ENCODE measurements at places on chromosomes 2 and 18.

DNA sequence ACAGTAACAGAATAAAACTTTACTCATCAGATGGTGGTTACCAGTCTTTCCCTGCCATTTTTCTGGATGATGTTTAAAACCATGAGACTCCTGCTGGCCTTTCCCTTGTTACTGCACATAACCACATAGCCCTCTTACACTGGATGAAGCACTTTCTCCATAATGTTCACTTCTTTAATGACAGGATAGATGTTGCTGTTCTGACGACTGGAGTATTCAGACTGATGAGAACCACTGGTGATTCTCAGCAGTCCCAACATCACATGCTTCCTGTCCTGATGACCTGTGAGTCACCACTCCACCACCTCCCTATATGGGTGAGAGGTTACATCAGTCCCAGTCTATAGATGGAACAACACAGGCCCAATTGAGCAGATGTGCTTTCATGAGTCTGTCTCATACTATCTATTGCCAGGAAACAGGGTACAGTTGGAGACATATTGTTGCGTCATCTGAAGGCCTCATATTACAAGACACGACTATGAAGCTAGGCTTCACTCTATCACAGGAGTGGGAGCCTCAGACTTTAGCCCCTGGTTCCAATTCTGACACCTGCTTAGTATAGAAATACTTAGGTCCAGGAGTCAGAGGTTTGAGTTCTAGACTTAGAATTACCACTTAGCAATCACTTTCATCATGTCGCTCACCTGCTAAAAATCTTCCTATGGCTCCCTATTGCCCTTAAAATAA is 145.7 kb upstream of the KLF7 start:
- DNase-seq = no peak

GRCh38 chr2:145692971-145693478 is 1173.1 kb upstream of the ZEB2 start:
- DNase-seq = no peak

GRCh38 chr2:8489751-8490150 is 192.1 kb upstream of the ID2 start:
- DNase-seq = no peak

DNA sequence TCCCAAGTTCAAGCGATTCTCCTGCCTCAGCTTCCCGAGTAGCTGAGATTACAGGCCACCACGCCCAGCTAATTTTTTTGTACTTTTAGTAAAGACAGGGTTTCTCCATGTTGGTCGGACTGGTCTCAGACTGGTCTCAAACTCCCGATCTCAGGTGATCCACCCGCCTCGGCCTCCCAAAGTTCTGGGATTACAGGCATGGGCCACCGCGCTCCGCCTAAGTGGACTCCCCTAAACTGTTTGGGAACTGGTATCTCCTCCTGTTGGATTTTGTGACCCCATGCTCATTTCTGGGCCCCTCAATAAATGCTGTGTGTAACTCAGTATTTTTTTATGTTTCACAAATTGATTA is 5.2 kb downstream of the SCTR start:
- no peak for DNase-seq

DNA sequence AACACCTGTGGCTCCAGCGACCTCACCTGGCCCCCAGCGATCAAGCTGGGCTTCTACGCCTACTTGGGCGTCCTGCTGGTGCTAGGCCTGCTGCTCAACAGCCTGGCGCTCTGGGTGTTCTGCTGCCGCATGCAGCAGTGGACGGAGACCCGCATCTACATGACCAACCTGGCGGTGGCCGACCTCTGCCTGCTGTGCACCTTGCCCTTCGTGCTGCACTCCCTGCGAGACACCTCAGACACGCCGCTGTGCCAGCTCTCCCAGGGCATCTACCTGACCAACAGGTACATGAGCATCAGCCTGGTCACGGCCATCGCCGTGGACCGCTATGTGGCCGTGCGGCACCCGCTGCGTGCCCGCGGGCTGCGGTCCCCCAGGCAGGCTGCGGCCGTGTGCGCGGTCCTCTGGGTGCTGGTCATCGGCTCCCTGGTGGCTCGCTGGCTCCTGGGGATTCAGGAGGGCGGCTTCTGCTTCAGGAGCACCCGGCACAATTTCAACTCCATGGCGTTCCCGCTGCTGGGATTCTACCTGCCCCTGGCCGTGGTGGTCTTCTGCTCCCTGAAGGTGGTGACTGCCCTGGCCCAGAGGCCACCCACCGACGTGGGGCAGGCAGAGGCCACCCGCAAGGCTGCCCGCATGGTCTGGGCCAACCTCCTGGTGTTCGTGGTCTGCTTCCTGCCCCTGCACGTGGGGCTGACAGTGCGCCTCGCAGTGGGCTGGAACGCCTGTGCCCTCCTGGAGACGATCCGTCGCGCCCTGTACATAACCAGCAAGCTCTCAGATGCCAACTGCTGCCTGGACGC is 4.9 kb downstream of the GPR35 start:
- DNase-seq = no peak

DNA sequence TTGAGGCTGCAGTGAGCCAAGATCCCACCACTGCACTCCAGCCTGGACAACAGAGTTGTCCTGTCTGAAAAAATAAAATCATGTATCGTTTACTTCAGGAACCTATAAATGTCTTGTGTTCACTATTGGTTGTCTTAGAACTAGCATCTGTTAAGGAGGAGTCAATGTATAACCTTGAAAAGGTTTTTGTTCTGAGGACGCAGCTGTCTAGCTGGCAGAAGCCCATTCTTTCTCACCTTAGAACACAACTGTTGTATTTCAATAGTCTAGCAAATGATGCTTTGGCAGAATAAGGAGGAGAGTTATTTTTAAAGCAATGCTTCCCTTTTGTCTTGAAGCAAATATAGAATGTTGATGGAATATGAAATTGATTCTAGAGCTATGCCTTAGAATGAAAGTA is 21.1 kb downstream of the EPB41L5 start:
- no peak for DNase-seq

GRCh38 chr2:16613539-16614011 is 52.1 kb downstream of the CYRIA start:
- DNase-seq = no peak

GRCh38 chr2:204315236-204315662 is 230.0 kb upstream of the PARD3B start:
- no peak for DNase-seq

GRCh38 chr2:233084488-233084887 is 24.3 kb downstream of the INPP5D start:
- DNase-seq = no peak

DNA sequence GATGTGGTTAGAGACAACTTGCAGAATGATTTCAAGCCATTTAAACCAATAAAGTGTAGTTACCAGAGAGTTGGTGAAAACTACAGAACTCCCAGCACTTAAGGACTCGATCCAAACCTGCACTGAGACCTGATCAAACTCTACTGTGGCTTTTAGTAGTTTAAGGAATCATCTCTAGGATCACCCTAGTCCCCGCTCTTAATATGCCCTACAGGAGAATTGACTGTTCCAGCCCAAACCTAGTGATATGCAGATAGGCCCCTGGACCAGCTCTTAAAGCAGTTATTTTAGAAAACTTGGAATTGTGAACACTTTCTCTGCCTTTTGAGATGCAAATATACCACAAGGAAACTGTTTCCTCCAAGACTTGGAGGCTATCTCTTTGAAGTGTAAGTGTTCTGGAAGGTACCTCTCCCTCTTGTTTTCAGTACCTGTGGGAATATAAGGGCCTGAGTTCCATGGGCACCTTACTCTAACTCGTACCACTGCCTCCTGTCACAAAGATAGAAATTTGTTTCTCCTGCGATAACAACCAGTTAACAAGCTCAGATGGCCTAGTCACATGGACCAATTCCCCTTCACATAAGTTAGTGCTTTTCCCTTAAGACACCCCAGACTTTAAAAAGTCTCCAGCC is 1367.2 kb upstream of the SLC39A10 start:
- DNase-seq = no peak

- no peak for DNase-seq
These were observed 59.3 kb downstream of the AQP4 start for GRCh38 chr18:26806224-26806623.

- no peak for DNase-seq
These were observed 42.7 kb downstream of the ACSL3 start for GRCh38 chr2:222903234-222904220.

GRCh38 chr2:240433973-240434727 is 1.3 kb upstream of the GPC1 start:
- DNase-seq = no peak

DNA sequence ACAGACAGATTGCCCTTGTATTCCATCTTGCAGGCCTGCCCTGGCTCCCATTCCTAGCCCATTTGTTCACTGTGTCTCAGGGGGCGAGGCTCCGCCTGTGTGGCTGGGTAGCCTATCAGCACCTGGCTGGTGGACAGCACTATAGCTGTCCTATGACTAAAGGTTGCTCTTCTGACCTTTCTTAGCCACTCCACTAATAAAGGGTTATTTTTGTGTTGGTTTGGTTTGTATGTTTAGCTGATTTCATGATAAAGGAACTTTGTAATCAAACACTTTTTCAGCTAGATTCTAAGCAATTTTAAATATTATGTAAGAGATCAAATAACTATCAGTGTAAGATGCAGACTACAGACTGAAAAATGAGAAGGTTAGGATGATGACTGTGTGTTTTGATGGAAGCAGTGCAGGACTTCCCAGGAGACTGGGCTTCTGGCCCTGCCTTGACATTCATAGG is 72.2 kb downstream of the CRIM1 start:
- no peak for DNase-seq

DNA sequence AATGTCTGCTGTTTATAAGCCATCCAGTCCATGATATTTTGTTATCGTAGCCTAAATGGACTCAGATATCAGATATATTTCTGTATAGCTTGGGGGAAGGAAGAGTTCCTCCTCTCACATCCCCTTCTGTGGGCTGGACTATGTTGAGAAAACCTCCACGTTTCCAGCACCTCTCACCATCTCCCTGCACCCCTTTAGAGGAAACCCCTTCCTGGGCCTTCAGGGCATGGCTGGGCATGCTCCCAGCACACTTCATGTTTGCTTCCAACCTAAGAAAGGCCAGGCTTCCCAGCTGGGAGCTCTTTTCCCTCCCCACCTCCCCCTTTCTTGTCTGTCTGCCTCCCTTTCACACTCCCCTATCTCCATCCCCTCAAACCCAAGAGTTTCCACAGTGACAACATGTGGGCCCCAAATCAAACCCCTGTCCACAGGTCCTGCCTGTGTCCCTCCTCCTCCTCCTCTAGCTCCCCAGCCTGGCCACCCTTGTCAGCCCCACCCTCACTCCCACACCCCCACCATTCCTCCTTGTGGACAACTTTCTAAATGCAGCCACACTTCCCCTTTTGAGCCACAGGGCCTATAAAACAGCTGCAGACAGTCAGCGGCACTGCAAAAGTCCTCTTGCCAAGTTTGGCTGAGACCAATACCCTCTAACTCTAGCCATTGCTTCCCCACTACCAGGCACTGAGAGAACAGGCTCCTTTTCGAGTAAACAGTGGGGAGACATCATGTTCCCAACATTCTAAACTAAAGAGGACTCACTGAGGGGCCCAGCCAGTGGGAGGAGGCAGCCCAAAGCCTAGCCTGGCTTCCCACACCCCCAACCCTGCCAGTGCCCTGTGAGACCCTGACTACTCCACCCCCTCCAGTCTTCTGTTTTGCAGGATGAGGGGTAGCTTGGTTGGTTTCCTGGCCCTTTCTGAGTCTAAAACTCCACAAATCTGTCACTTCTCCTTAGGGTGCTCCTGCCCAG is 120.5 kb downstream of the ZFP36L2 start:
- DNase-seq = no peak

DNA sequence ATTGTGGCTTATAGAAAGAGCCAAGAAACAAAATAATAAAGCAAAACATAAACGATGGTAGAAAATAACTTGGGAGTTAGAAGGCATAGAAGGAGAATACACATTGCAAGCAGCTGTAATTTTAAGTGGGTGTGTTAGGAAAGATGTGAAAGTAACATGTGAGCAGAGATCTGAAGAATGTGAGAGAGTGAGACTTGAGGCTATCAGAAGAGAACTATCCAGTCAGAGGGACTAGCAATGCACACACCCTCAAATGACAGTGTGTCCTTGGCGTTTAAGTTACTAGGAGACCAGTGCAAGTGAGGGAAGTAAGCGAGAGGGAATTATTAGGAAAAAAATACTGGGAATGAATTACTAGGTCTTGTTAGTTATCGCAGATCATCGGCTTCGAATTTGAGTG is 304.9 kb downstream of the DSEL start:
- DNase-seq = no peak

DNA sequence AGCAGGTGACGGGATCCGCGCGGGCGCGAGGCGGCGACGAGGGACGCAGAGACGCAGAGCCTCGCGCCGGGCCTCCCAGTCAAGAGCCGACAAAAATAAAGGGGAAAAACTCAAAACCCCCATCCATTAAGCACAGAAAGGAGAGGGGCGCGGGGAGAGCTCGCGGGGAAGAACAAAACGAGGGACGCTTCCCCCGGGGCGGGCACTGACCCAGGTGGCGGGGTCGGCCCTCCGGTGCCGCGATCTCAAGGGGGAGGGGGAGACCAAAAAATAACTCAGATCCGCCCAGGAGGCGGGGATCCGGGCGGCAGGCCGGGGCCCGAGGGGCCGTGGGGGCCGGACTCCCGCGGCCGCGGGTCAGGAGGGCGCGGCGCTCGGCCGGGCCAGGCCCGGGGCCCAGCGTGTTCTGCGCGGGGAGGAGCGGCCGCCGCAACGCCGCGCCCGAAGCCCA is 597 bp downstream of the RNF103 start:
- DNase-seq = peak; percentile 13

DNA sequence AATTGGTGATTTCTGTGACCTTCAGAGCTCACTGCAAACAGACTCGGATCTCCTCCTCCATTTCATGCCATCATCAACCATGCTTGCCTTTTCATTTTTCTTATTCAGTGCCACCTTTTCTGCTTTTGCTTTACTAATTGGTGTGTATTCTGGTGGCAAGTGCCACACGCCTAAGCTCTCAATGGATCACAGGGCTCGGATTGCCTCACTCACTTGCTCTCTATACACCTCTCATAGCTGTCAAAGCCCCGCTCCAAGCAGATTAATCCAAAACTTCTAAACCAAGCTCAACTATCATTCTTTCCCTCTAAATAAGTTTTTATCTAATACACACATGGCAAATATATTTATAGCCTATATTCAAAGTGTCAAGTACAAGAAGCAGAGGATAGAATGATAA is 86.4 kb downstream of the PLEKHM3 start:
- no peak for DNase-seq

GRCh38 chr2:26268213-26268612 is 23.5 kb downstream of the HADHB start:
- DNase-seq = no peak

Measured in stimulated activated CD8-positive, alpha-beta memory T cell treated with anti-CD3 and anti-CD28 coated beads, Interleukin-7, amount 100 ng/mL, for 48 hours (primary cell).